ENCODE measurements at places on chromosomes 11 and 22. TPM values are rescaled to one million over a fixed set of nuclear protein-coding genes. Genes with fewer than 3 reads are reported as not detected.

GRCh38 chr22:20840646-20841371, 17.8 kb downstream of the PI4KA start:
- peaks cover 43% of the 10 kb centered on the region for H3K4me1 ChIP-seq
- no peak overlapping the region for H3K27ac ChIP-seq
- H3K27me3 ChIP-seq, result no peaks in the 10 kb centered on the region
- H3K4me3 ChIP-seq, result no peak overlapping the region

- no peaks in the 10 kb centered on the region for H3K4me1 ChIP-seq
- no peaks in the 10 kb centered on the region for H3K36me3 ChIP-seq
- peaks cover 24% of the 10 kb centered on the region for H3K27me3 ChIP-seq
- H3K4me3 ChIP-seq, result no peak overlapping the region
Observed at GRCh38 chr22:18966748-18967147, 30.7 kb upstream of the PRODH start.

DNA sequence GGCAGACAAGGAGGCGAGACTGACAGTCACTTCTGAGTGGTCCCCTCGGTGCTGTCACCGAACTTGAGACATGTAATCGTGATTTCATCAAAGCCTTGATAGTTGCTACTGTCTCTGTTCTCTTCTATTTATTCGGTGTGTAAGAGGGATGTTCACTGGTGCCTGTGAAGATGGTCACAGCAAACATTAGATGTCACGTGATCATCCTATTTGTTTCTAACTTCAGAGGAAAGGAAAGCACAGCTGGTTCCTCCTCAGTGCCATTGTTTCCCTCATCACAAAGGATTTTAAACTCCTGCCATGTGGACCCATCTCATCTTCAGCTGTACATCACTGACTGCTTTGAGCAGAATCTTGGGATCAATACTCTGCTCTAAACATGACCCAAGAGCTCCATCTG, 73.1 kb upstream of the CLMP start:
- H3K4me1 ChIP-seq, result no peaks in the 10 kb centered on the region
- H3K36me3 ChIP-seq, result no peaks in the 10 kb centered on the region
- H3K27ac ChIP-seq, result no peak overlapping the region
- DNase-seq, result no peak
- no peak overlapping the region for H3K4me3 ChIP-seq
- peaks cover 3% of the 10 kb centered on the region for H3K27me3 ChIP-seq

Gene MS4A4A
- total RNA-seq, result 28.1 TPM

Gene NEFH
- total RNA-seq, result 0.92 TPM
